Epithelial cell of proximal tubule (primary cell): ENCODE measurements at places on chromosomes 1 and 21. TPM values are rescaled to one million over a fixed set of nuclear protein-coding genes. Genes with fewer than 3 reads are reported as not detected.

DNA sequence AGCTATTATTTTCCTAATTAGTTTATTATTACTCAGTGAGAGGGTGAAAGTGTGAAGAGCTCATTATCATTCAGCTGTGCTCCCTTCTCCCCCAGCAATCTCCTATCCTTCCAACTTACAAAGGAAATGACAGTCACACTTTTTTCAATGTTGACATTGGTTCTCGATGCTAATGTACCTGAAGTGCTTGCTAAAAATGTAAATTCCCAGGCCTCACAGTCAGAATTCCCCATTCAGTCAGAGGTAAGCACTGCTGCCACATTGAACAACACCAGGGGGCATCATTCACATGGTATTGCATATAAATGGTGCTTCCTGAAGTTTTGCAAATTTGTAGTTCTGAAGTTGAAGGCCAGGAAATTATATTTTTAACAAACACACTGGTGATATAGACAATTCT lies 132.7 kb upstream of the FOXD3 start:
- no peak for DNase-seq

DNA sequence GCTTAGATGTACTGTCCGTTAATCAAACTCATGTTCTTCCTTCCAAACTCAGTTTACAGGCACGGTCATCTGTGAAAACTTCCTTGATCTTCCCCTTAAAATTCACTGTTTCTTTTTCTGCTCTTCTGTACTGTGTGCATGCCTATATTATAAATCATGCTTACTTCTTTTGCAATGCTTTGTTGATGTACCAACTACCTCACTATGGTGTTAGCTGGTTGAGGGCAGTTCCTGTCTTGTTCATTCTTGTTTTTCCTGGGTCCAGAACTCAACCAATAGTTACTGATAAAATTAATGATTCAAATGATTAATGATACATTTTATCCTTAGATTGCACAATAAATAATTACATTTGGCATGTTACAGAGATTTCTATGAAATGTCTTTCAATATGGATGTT lies 163.8 kb downstream of the CHRM3 start:
- DNase-seq, result no peak

DNA sequence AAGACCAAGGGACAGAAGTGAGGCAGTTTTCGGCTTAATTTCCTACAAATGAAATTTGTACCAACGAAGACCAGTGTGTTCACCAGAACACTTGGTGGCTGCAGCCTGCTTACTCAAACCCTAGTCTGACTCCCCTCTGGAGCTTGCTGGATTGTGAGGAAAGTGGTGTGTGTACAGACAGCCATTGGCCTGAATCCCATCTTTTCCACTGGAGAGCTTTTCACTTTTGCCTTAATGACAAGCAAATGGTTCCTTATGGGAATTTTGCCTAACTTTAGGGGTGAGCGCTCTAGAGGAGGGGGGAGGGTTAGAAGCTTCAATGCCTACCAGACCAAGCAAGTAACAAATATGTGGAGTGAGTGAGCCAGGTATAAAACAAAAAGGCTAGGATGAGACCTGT lies 17.3 kb downstream of the METTL13 start:
- no peak for DNase-seq

DNA sequence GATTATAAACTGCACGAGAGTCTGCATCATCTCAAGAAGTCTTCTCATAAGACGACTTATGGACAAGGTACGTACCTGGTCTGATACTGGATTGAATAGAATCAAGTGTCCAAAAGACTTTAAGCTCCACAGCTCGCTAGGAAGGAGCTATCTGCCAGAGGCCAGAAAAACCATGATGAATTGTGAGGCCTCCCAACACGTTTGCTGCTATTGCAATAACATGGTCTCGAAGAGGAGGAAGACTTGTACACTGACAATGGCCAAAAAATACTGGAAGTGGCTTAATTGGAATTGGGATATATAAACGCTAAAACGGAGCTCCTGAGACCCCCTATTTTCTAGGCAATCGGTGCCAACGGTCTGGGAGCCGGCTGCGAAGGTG lies 534 bp downstream of the DNAJC28 start:
- no peak for DNase-seq

GRCh38 chr1:38088791-38089190 lies 42.2 kb upstream of the POU3F1 start:
- DNase-seq, result no peak

HTR6 gene
- total RNA-seq, result not detected in 2 replicates

CCDC17 gene
- 0.22 TPM in 1 of 2 replicates, not detected in the other for total RNA-seq
